ENCODE measurements at places on chromosomes 3 and 15.

DNA sequence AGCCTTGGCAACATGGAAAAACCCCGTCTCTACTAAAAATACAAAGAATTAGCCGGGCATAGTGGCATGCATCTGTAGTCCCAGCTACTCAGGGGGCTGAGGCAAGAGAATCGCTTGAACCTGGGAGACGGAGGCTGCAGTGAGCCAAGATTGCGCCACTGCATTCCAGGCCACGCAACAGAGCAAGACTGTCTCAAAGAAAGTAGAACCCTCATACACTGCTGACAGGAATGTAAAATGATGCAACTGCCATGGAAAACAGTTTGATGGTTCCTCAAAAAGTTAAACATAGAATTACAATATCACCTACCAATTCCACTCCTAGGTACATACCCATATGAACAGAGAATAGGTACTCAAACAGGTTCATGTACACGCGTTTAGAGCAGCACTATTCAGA is 158.9 kb downstream of the TBC1D5 start:
- no peak for DNase-seq

- DNase-seq = no peak
These were observed 233.9 kb downstream of the BBX start for GRCh38 chr3:107756649-107757048.

DNA sequence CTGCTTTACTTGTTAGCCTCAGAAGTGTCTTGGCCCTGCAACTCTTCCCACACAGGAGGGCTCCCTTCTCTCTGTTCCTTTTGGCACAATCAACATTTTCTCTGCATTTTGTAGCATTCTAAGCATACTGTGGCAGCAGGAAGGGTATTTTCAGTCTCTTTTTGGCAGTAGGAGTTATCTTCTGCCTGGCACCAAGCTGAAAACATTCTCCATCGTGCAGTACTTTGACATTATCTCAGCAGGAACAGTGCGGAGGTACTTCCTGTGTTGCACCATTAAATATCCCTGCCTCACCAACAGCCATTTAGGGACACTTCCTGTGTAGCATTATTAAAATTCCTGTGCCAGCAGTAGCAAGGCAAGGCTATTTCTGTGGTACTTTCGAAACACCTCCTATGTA is 233.2 kb upstream of the SEMA6D start:
- DNase-seq = no peak

- no peak for DNase-seq
These were observed 76.8 kb downstream of the TNIK start for GRCh38 chr3:171383206-171384018.

DNA sequence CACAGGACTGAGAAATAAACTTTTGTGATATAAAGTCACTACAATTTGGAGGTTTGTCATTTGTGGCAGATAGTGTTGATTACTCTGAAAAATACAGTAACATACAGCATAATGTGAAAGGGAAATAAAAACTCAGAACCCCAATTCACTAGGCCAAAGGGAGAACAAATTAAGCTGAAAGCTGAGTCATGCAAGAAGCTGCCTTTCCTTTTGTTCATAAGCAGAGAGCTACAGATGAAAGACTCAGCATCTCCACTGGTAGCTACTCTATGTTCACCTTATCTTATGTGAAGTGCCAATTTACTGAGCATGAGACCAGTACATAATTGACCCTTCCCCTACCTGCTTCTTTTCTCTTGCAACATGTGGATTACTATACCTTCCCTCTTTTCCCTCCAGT is 19.3 kb upstream of the SLTM start:
- DNase-seq = no peak

- no peak for DNase-seq
These were observed 19.8 kb upstream of the GYG1 start for GRCh38 chr3:148971401-148972163.
